Nasal cavity respiratory epithelium epithelial cell of viscerocranial mucosa (primary cell): ENCODE measurements at places on chromosomes 13 and 19. TPM values are rescaled to one million over a fixed set of nuclear protein-coding genes. Genes with fewer than 3 reads are reported as not detected.

NLRP7 gene
- total RNA-seq = under 0.01 TPM in 1 of 2 replicates, not detected in the other

PLK5 gene
- total RNA-seq = not detected in 2 replicates

GARIN5A gene
- 0.68 and 1.4 TPM in 2 replicates for total RNA-seq

SYNGR4 gene
- total RNA-seq = not detected in 2 replicates
